CD4-positive, alpha-beta T cell treated with Interleukin-17A for 4 hours (primary cell): ENCODE measurements at places on chromosomes 7 and 10.

GRCh38 chr7:84258628-84259027 lies 64.0 kb upstream of the SEMA3A start:
- DNase-seq: no peak

DNA sequence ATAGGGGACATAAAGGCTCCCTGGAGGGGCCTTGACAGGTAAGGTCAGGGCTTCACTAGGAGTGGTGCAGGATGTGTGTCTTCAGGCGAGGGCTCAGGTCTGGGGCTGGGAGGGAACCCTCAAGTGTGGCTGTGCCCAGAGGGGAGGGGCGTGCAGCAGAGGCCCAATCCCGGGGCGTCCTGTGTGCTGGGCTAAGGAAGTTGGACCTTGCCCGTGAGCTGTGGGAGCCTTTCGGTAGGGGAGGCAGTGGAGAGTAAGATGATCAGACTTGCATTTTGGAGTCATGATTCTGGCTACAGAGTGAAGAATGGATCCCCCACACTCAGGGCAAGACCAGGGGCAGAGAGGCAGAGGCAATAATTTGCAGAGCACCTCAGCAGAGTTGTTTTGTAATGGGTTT lies 145.4 kb downstream of the BUB3 start:
- DNase-seq: no peak

GRCh38 chr7:8189625-8190024 lies 72.3 kb downstream of the ICA1 start:
- DNase-seq: no peak

DNA sequence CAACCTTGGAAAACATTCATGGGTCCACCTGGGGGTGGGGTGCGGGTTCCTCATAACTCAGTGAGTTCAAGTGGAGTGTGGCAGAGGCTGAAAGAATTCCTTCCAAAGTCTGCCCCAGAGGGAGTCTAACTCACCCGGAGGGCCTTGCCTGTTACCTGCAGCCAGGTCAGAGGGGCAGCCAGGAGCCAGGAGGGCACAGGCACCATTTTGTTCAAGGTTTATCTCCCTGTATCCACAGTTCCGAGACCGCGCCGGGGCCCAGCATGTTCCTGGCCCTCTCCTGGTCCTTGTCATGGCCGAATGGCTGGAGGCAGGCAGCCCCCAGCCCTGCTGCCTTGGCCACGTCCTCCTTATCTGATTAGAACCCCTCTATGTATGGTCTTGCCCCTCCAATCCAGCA lies 11.4 kb upstream of the DOCK1 start:
- no peak for DNase-seq

DNA sequence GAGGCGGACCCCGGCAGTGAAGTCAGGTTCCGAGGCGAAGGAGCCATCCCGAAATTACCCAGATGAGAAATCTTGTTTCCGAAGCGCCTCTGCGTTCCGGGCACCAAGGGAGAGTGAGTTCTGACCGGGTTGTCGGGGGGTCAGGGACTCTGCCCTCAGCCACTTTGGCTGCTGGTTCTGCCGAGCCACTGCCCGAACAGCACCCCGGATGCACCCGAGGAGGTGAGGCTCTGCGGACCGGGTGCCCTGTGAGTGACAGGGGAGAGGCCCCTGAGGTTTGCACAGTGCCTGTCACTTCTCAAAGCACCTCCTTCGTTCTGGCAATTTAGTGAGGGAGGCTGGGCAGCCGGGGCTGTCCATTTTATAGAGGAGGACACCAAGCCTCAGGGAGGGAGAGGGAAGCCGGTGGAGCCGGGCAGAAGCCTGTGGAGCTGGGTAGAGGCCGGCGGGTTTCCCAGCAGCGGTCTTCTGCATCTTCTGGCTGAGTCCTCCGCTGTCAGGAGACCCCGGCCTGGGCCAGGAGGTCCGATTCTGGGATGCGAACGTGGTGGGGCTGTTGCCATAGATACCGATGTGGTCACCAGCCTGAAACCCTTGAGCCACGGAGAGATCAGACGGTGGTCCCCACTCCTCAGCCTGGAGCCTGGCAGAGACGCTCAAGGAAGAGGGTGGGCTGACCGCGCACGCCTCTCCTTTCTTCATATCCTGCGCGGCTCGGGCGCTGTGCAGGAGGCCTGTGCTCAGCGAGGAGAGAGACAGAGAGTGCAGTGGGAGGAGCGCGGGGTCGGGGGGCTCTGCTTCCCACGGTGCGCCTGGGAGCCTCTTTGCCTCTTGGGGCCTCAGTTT lies 18.9 kb upstream of the SHH start:
- no peak for DNase-seq

GRCh38 chr10:112045938-112046337 lies 137.6 kb downstream of the GPAM start:
- no peak for DNase-seq

DNA sequence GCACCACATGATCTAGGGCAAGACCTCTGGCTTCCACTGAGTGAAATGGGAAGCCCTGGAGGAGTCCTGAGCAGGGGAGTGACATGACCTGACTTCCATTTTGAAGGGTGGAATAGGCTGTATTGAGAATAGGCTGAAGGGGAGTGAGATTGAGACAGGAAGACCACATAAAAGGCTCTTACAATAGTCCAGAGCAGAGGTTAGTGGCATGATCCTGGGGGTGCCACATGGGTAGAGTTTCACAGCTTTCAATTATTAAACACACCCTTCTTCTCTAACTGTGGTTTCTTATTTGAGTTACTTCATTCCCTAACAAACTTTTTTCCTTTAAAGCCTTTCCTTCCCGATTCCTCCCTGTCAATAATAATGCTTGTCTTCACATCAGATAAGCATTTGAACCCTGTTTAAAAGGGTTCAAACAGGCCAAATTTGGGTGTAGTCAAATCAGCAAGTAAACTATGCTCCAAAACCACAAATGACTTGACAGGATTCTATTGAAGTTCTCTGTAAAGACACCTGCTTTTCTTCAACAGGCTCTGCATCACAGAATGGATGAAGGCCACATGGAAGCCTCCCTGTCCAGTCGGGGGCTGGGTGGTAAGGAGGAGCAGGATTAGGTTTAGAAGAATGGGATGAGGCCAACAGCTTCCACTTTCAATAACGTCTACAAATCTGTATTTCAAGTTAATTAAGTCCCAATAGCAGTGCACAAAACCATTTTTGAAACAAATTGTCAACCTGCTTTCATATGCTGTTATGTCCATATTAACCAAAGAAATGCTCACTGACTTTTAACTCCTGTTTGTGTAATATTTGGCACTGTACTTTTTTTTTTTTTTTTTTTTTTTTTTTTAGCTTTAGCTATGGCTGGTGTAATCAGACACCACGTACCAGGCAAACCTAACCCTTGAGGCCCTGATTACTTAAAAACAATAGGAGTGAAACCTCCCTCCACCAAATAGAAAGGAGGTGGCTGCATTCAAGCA lies 131.9 kb downstream of the NRCAM start:
- no peak for DNase-seq
